ENCODE measurements at places on chromosomes 5 and 9.

GRCh38 chr5:119071561-119071995, 691 bp downstream of the DMXL1 start:
- no peak for DNase-seq

DNA sequence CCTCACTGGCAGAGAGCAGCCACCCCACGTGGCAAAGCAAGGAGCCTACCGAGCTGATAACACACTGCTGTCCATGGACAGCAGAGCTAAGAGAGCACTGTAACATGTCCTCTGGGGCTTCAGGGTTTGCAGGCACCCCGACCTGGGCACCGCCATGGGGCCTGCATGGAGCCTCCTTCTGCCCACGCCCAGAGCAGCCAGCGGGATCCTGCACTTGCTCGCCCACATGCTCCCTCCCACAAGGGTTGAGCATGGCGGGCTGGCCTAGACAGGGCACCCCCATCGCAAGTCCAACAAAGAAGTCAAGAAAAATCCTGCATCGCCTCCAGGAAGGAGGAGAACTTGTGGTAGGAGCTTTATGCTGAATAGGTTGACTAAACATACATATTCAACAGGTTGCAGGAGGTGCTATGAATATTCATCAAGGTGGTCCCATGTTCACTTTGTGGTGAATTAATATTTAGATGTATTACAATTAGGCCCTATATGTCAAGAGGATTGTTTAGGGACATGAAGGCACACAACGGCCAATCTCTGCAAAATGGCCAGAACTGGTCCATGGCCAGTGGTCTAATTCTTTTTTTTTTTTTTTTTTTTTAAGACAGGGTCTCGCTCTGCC, 3.8 kb upstream of the MIGA2 start:
- no peak for DNase-seq

DNA sequence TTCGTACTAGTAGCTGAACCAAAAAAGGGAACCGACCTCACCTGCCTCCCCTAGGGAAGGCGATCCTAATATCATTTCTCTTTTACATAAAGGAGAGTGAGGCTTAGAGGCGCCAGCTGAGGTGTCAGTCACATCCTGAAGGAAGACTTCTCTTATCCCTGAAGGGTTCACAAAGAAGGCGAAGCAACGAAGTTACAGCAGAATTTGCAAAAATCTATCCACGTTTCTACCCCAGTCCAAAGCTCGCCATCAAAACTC, 598 bp upstream of the KIAA1191 start:
- DNase-seq: peak; percentile 19

- no peak for DNase-seq
Measured at GRCh38 chr9:137757139-137757538, 120.4 kb upstream of the CACNA1B start.

GRCh38 chr9:110451726-110452125, 114.1 kb upstream of the TXNDC8 start:
- DNase-seq: no peak

GRCh38 chr5:141382469-141383294, at the start of gene PCDHGA7:
PCDHGA7 (plus strand) TSS chr5:141382742; CDS start chr5:141382900, 158 bp downstream.
- no peak for DNase-seq

GRCh38 chr5:43063721-43064171, 23.6 kb upstream of the ANXA2R start:
- no peak for DNase-seq

DNA sequence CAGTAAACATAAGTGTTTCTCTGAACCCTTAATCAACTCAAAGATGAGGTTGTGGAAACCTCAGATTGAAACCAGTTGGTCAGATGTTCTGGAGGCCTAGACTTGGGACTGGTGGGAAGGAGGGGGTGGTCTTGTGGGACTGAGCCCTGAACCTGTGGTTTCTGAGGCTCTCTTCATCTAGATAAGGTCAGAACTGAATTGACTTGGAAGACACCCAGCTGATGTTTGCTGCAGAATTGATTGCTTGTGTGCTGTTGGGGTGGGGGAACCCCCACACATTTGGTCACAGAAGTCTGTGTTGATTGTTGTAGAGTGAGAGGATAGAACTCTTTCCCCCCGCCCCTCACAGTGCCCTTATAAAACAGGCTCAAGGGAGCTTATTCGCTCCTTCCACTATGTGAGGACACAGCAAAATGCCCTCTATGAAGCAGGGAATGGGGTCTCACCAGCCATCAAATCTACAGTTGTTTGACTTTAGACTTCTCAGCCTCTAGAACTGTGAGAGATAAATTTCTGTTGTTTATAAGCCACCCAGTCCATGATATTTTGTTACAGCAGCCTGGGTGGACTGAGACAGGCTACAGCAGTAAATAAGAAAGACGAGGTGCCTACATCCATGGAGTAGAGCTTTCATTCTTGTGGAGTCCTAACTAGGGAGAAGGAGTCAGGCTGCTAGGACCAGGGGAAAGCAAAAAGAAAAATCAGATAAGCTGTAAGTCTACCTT, 25.7 kb upstream of the UGCG start:
- no peak for DNase-seq

- peak; percentile 52 for DNase-seq
Measured at GRCh38 chr5:8340739-8341344, 471.9 kb downstream of the MTRR start.

DNA sequence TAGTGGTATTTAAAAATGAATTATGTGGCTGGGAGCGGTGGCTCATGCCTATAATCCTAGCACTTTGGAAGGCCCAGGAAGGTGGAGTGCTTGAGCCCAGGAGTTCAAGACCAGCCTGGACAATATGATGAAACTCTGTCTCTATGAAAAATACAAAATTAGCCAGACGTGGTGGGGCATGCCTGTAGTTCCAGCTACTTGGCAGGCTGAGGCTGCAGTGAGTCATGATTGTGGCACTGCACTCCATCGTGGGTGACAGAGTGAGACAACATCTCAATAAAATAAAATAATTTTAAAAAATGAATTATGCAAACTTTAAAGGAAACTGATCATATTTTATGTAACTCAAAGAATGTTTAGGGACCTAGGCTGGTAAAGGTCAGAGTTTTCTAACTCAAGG, 310.8 kb upstream of the DMRT1 start:
- DNase-seq: no peak

GRCh38 chr9:107218829-107219485, 64.1 kb upstream of the RAD23B start:
- DNase-seq: no peak

- peak; percentile 47 for DNase-seq
Measured at GRCh38 chr9:104094534-104095015, 466 bp downstream of the SMC2 start.

DNA sequence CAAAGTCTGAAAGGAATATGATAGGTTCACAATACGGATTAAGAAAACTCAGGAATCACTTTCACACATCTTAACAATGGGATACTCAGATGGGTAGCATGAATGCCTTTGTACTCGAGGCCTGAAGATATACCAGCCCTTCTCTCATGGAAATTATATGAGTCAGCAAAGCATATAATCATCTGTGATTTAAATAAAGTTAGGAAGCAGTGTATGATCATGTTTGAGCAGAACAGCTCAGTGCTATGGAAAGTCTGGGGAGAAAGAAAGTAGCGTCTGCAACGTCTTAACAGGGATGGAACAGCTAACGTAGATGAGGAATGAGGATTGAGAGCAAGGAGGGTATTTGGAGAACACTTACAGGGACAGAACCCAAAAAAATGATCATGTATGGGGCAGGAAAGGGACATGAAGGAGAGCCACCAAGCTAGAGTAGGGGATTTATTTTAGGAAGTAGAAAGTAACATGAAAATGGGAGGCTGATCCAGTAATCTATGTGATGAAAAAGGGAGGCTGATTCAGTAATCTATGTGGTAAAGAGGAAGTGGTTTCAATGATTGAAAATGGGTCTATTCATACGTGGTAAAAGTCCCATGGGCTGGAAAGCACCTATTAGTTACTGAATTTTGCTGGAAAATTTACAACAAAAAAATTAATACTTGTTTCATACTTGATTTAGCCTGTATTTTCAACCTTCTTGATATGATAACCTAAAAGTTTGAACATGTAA, 85.9 kb downstream of the GNA14 start:
- no peak for DNase-seq

DNA sequence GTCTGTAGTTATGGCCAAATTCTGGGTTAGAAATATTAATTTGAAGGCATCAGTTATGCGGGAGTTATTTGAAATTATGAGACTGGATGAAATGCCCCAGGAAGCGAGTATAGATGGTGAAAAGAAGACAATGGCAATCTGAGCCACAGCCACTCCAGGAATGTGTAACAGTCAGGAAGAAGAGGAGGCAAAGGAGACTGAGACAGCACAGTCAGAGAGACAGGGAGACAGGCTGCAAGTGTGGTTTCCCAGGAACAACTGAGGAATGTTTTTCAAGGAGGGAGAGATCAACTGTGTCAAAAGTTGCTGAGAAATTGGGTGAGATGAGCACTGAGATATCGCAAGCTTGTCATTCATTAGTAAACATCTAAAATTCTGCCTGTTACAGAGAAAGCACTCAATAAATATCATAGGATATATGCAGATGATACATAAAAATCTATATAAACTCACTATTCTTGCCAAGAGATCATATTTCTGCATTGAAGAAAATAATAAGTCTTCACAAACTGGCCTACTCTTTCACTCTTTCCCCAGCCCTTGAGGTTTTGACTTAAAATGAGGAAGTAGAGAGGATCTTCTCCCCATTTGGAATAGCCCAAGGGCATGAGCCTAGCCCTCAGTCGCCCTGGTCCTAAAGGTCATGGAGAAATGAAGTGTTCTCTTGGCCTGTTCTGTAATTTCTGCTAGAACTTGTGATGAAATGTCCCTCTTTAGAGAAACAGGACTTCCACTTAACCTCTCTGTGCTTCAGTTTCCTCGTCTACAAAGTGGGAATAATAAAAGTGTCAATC, 48.5 kb upstream of the RLN1 start:
- no peak for DNase-seq

DNA sequence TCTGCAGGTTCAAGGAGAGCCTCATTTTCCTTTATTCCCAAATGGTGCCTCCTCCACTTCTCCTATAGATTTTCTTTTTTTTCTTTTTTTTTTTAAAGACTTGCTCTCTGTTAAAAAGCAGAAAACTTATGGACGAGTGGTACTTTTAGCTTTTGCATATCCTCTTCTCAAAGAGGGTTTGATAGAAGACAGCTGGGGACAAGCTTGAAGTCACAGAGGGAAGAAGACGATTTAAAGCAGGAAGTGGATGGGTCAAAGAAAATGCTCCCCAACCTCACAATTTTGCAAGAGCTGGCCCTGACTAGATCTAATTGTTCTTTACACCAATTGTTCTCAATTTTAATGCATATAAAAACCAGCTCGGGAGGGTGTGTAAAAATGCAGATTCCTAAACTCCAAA, 48.9 kb downstream of the APBA1 start:
- no peak for DNase-seq

DNA sequence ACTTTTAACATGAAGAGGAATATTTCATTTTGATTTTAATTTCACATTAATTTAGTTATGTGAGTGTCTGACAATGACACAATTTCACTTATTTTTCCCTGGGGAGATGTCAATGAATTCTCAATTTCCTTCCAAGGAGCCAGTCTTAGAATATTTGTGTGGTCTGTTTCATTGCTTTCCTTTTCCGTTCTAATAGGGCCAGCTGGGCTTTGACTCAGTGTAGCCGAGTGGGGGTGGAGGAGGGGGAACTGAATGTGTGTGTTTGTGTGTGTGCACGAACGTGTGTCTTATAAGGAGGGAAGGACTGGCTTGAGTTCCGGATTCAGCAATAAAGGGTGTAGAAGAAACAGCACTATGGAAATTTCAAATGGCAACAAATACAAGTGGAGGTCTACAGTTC, 100.0 kb downstream of the BASP1 start:
- no peak for DNase-seq

DNA sequence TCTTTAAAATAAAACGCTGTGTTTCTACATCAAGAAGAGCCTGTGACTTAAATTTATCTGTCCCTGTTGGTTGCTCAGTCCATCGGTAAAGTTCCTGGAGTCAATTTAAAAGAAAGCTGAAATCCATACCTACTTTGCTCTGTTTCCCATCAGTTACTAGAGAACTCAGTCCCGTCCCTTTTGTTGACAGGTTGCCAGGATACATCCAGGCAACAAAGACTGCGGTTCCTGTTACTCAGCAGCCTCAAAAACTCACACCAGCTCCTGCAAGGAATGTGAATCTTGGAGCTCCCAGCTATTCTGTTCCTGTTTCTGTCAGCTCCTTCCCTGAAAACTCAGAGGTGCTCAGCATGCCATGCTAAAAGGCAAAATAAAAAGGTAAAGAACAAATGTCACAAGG, at the start of gene ZNF474:
TSS of gene ZNF474 (plus strand) at position 241 of the 400 bp plus-strand sequence. CDS start 22,445 bp downstream, outside the sequence.
- no peak for DNase-seq

DNA sequence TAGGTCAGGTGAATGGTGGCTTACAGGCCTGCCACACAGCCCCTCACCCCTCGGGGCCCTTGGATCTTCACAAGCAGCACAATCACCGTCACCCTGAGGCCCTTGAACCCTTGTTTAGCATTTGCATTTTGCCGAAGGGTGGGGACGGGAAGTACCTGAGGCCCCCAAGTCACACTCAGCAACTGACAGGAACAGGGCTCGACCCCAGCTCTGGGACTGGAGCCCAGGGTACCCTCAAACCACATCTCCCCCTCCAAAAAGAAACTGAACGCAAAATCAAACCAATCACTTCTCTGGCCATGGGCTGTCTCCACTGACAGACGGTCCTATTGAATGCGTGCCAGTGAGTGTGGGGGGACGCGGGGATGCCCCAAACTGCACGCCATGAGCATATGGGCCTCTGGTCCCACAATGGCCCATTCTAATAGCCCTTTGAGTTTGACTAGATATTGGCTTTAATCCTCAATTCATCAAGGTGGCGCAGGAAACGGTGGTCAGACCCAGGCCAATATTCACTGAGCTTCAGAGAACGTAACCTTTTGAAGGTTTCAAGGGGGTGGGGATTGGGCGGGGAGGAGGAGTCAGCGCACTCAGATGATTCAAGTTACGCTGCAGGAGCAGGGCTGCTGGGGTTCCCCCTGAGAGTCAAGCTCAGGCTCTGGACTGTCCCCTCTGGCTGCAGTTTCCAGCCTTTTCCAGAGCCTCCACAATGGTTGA, 176.0 kb downstream of the DAB2IP start:
- no peak for DNase-seq

DNA sequence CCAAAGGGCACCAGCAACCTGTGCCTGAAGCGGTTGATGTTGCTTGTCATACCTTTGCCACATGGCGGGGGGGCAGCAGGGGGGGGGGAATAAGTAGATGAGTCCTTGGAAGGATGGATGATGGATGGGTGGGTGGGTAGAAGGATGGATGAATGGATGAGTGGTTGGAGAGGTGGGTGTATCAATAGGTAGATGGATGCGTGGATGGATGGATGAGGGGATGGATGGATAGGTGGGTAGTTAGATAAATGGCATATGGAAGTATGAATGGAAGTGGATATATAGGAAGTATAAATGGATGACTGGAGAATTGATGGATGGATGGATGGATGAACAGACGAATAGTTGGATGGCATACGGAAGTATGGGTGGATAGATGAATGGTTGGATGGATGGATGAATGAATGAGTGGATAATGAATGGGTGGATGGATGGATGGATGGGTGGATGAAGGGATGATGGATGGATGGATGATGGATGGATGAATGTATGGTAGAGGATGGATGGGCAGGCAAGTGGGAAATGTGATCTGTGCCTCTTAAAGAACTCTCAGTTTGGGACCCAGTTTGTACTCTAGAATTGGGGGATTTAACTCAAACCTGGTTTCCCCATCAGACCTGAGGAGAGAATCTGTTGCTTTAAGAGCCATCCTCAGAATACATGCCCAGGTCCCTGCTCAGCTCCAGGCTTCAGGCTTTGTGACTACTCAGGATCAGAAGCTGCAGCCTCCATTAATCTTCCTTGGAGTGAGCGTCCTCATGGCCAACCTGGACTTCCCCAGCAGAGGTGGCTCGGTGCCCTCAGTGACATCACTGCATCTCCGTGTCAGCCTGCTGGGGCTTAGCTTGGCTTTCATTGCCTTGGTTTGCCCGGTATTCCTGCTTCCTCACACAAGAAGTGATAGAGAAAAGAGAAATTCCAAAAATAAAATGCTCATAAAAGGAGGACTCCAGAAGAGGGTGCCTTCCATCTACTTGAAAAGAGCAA, 27.6 kb upstream of the SUSD3 start:
- no peak for DNase-seq
